ENCODE measurements at places on chromosomes 3 and 15.

DNA sequence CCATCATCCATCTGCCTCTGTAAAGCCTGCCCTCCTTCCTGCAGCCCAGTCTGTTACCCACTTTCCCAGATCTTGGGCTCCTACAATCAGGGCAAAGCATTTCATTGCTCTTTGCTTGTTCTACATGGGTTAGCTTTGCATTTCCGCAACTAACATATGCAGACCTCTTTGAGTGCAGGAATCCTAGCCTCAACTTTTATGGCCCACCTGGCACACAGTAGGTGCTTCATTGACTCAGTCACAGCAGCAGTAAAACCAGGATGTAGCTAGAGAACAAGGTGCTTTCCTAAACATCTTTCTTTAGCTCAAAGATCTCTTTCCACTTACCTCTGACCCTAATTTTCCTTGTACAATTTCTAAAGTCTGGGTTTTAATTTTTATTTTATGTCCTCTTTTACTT is 3.5 kb downstream of the CD80 start:
- no peak for DNase-seq

DNA sequence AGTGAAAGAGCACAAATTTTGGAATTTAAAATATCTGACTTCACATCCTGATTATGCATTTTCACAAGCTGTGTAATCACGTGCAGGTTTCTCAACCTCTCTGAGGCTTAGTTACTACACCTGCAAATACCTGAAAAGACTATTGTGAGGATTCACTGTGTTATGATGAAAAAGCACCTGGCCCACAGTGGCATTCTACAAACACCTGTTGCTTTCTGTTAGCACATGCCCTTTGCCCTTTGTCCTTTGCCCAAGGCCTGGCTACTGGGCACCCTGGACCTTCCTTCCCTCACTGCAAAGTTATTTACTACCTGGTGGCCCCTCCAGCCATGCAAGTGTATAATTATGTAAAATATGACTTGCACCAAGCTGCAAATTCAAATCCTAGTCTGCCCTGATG is 227.5 kb downstream of the CADPS start:
- no peak for DNase-seq

- no peak for DNase-seq
These were observed 7.9 kb upstream of the DUT start for GRCh38 chr15:48323294-48323693.

GRCh38 chr3:110165753-110166152 is 828.4 kb upstream of the DPPA4 start:
- DNase-seq = no peak

DNA sequence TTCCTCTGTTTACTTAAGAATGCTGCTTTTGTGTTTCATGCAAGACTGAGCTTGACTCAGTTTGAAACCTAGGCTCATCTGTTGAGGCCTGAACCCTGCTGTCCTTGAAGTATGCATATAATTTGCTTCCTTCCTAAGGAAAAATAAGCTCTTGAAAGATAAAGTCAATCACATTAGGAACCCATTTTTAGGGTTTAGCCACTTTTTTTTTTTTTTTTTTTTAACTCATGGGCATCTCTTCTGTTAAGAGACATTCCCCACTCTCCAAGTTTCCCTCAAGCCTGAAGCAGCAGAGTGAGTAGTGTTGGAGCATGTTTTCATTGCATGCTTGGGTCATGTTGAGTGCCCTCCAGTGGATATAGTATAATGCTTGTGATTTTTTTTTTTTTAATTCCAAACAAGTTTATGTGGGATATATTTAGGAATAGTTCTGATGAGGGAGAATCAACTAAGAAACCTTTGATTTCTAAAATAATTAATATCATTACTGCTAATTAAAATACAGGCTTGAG is 3.6 kb downstream of the CTNNB1 start:
- no peak for DNase-seq

GRCh38 chr15:26697913-26698312 is 75.0 kb downstream of the GABRB3 start:
- DNase-seq = no peak

DNA sequence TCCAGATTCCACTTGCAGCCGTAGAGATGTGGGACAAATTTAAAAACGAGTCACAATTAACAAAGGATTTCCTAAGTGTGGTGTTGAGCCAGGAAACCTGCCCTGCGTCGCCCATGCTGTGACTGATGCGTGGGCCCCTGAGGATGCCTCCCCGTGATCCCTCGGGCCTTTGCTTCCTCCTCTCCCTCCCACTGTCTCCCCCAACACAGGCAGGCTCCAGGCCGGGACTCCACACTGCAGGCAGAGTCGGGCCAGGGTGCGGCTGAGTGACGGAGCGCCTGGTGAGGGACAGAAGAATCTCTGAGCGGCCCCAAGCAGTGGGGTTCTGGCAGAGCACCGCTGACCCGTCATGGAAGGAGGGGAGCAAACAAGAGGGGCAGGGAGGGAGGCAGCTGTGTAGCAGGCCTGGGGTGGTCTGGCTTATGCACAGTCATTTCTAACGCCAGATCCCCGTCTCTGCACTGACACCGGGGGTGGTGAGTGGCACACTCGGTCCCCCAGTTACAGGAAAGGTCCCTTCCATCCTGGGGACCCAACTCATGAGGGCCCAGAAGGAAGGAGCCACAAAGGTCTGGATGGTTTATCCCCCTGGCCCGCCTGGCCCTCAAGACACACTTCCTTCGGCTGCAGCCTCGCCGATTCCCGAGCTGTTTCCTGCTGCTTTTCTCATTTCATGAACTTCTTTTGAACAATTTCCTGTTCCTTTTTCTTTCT is 91.0 kb downstream of the XXYLT1 start:
- DNase-seq = no peak

GRCh38 chr3:53823026-53823955 is 22.9 kb downstream of the CHDH start:
- no peak for DNase-seq

- DNase-seq = no peak
These were observed 677 bp downstream of the POLQ start for GRCh38 chr3:121545049-121545573.
